ENCODE measurements at places on chromosomes 4 and X.

- DNase-seq: peak; percentile 28
Measured at GRCh38 chr4:8709050-8709728, 116.6 kb downstream of the CPZ start.

GRCh38 chr4:102411408-102411807 lies 66.1 kb upstream of the SLC39A8 start:
- DNase-seq: no peak

- DNase-seq: no peak
Measured at GRCh38 chr4:36614011-36614410, 332.6 kb downstream of the DTHD1 start.

DNA sequence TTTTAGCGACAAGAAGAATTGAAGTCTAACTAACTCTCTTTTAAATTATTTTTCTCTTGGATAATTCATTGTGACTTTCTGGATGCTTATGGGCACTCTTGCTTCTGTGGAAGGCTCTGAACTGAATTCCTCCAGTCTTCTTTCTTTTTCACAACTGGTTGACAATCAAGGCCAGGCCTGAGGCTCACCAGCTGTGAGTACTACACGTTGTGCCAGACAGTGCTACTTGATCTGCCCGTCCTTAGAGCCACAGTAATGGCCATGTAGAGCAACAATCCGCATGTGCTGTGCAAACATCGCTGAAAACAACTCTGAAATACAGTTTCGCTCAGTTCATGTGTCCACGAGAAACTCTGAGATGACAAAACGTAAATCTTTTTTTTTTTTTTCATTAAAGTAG lies 1336.3 kb upstream of the AGA start:
- DNase-seq: no peak

DNA sequence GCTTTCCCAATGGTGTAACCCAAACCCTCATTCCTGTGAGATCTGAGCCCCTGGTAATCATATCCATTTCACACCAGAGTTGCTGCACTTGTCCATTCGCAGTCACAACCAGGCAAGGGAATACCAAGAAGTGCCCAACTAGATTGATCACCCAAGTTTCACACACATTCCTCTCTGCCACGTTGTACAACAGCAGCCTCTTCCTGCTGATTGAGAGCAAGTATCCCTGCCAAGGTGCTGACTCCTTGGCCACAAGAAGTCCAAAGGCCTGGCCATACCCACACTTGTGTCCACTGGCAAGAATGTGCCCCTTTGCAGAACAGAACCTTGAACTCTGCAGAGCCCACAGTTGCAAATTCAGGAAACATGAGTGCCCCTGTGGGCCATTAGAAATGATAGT lies 6.5 kb upstream of the ACOT9 start:
- DNase-seq: no peak

GRCh38 chr4:12579172-12579571 lies 905.0 kb downstream of the RAB28 start:
- no peak for DNase-seq

GRCh38 chrX:107272431-107272921 lies 66.1 kb downstream of the DNAAF6 start:
- no peak for DNase-seq

- DNase-seq: no peak
Measured at GRCh38 chr4:3421470-3421869, 20.3 kb upstream of the HGFAC start.

DNA sequence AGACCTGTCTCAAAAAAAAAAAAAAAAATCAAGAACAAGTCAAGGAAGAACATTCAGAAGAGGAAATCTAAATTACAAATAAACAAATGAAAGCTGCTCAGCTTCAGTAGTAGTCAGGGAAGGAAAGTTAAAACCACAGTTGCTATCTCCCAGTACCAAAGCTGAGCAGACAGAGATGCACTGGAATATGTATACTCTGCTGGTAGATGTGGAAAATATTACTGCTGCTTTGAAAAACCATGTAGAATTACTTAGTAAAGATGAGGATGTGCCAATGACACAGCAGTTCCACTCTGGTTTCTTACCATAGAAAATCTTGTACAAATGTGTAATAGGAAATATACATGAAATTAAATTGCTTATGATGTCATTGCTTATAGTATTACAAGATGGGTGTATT lies 25.1 kb upstream of the PRKX start:
- no peak for DNase-seq

GRCh38 chr4:37839426-37839825 lies 12.9 kb downstream of the PGM2 start:
- no peak for DNase-seq

DNA sequence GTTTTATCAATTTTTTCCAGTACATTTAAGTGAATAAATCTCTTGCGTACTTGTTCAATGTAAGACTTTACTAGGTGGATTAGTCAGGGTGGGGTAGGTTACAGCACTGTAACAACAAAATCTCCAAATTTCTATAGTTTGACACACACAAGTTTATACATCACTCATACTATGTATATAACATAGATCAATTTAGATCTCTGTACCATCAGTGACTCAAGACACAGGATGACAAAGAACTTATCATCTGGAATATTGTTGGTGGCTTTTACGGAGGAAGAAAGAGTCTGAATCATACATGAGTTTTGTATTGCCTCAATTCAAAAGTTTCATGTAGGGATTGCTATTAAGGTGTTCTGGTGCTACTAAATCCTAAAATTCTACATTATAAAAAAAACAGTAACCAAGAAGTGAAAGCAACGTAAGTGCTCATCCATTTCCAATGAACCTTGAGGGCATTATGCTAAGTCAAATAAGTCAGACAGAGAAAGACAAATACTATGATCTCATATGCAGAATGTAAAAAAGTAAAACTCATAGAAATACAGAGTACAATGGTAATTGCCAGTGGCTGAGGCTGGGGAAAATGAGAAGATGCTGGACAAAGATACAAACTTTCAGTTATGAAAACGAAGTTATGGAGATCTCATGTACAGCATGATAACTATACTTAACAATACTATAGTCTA lies 98.0 kb upstream of the DKK2 start:
- no peak for DNase-seq

GRCh38 chr4:137375111-137375850 lies 157.0 kb downstream of the PCDH18 start:
- no peak for DNase-seq

- DNase-seq: no peak
Measured at GRCh38 chr4:106231931-106232330, 84.1 kb downstream of the TBCK start.

DNA sequence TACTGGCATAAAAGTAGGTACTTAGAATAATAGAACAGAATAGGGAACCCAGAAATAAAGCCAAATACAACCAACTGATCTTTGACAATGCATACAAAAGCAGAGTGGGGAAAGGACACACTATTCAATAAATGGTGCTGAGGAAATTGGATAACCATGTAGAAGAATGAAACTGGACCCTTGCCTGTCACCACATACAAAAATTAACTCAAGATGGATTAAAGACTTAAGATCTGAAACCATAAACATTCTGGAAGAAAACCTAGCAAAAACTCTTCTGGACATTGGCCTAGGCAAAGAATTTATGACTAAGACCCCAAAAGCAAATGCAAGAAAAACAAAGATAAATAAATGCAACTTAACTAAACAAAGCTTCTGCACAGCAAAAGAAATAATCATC lies 45.6 kb downstream of the ARFIP1 start:
- no peak for DNase-seq

GRCh38 chrX:39850630-39851152 lies 247.1 kb downstream of the BCOR start:
- no peak for DNase-seq

DNA sequence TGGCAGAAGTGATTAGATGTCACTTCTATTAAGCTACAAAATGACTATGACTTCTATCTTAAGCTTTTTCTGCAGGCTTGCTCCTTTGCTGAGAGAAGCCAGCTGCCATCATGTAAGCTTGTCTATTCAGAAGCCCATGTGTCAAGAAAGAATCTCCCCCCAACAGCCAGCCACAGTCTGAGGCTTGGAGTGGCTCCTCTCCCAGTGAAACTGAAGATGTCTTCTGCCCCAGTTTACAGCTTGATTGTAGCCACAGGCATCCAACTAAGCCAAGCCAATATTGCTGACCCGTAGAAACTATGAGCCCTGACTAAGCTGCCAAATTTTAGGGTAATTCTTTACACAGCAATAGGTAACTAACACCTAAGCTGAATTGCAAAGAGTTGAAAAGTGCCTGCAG lies 26.7 kb upstream of the SLC10A7 start:
- DNase-seq: no peak

- DNase-seq: no peak
Measured at GRCh38 chrX:7191681-7192110, 43.7 kb upstream of the PUDP start.

DNA sequence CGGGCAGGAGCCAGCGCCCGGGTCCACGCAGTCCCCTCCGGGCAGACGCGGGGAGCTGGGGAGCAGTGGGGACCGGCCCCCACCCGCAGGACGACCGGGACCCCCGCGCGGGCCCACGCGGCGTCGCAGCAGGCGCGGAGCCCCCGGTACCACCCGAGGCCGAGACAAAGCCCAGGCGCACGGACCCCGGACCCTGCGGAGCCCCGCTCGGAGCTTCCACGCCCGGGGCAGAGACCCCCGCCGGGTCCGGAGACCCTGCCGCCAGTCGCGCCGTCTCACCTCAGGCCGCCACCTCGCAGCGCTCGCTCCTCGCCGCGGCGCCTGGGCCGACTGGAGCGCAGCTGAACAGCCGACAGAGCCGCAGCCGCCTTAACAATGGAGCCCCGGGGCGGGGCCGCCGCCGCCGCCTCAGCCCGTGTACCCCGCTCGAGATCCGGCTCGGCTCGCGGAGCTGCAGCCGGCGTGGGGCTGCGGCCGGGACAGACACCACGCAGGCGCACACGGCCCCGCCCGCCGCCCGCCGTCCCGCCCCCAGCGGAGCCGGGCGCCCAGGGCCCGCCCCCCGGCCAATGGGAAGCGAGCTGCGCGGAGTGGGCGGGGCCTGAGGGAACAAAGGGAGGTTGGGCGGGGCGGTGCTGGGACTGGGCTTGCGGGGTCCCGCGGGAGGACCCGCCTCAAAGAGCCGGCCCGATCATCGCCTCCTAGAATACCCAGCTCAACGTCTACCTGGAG lies at the start of gene AFAP1:
Gene AFAP1, minus strand, starts transcription at position 485 of the 732 bp plus-strand sequence. CDS start 67,783 bp downstream, outside the sequence.
- peak; percentile 87 for DNase-seq

DNA sequence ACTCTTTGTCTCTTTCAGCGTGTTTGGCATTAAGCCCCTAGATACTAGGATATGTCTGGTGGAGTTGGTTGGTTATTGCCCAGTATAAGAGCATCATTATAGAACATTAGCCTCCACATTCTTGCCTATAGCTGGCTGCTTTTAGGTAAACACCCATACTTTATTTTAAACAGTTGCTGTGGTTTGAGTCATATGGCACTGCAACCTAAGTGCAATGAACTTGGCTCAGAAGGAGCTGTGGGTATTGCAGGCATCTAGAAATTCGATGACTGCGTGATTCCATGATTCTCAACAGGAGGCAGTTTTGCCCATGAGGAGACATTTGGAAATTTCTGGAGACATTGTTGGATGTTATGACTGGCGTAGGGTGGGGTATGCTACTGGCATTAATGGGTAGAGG lies 49.5 kb downstream of the DCLK2 start:
- no peak for DNase-seq

GRCh38 chr4:154927126-154927680 lies 146.1 kb downstream of the RBM46 start:
- DNase-seq: no peak

GRCh38 chrX:29724316-29724715 lies 491.0 kb upstream of the MAGEB2 start:
- DNase-seq: no peak

DNA sequence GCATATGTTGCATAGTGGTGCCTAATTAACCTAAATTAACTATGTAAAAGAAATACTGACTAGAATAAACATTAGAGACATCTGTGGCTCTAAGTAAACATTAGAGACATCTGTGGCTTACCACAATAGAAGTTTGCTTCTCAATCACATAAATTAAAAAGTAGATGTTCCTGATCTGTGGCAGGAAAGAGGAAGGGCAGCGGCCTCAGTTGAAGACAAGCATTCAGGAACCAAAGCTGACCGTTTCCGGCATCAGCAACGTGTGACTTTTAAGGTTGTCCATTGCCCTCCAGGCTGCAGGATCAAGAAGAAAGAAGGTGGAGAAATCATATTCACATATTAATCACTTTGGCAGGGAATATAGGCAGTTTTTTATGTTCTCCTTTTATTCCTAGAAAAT lies 336.3 kb upstream of the TRAM1L1 start:
- DNase-seq: no peak

DNA sequence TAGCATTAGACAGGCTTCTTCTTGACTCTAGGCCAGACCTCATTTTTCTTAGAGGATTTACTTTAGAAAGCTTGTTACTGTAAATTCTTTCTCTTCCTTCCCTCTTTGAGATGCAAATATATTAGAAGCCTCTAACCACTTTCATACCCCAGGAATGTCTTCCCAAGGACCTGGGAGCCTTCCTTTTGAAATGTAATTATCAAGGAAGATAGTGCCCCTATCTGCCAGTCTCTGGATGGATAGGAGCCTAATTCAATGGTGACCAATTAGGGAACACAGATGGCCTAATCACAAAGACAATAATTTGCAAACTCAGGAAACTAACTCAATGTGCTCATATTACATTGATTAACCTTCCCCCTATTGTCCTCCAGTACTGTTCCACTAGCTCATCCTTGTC lies 145.6 kb upstream of the DCAF8L1 start:
- no peak for DNase-seq
